ENCODE measurements at places on chromosomes 4 and X. TPM values are rescaled to one million over a fixed set of nuclear protein-coding genes. Genes with fewer than 3 reads are reported as not detected.
A peak's percentile ranks its signal among the peaks of the same experiment; 100 is the strongest.

DNA sequence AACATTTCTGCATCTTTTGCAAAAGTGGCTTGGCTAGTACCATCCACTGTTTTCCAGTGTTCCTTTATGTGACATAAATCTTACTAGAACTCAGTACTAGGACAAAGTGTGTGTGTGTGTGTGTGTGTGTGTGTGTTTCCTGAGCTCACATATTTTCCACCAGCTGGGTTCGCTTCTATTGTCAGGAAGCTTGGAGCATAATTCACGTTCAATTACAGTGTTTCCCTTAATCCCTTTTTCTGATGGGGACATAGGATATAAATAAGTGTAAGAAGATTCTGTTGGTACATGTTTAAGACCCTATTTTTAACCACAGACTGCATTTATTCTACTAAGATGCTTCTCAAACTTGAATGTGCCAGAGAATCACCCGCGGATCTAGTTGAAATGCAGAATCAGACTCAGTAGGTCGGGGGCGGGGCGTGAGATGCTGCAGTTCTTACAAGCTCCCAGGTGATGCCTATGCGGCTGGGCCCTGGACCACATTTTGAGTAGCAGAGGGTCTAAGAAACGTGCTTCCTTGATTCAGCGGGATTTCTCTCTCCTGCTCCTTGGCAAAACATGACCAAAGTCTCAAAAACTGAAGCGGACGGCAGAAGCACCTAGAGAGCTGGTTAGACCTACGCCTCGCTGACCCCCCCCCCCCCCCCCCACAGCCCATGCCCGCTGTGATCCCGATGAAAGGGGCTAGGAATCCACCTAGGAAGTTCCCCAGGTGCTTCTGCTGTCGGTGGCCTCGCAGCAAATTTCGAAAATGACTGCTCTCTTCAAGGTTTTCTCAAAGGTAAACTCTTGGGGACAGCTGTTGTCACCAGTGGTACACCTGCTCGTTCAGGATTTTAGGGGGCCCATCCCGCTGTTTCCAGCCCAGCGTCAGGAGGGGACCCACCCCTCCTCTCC lies 797 bp downstream of the CD99L2 start:
- peak; percentile 88 for DNase-seq

GRCh38 chr4:123866796-123867195 lies 470.2 kb downstream of the SPRY1 start:
- no peak for DNase-seq

The GAGE1 gene
- not detected for total RNA-seq

DNA sequence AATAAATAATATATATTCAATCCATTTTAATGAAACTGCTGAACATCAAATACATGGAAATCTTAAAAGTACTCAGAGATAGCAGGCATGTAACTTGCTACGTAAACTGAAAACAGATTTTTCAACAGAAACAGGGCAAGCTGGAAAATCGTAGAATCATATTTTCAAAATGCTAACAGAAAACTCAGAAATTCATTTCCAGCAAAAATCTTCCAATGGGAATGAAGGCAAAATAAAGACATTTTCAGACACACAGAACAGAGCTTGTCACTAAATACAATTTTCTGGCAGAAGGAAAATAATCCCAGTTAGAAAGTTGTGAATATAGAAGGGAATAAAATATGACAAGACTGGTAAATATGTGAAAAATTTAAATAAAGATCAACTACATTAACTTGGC lies 419.9 kb upstream of the ZFP42 start:
- no peak for DNase-seq

All from lung microvascular endothelial cell (primary cell).